ENCODE measurements at places on chromosomes 3 and 15.

- no peak for DNase-seq
Observed at GRCh38 chr3:68403741-68404140, 528.6 kb downstream of the TAFA4 start.

GRCh38 chr3:148332509-148332908 is 365.2 kb upstream of the AGTR1 start:
- no peak for DNase-seq

- no peak for DNase-seq
Observed at GRCh38 chr3:56684029-56684428, 964 bp upstream of the TASOR start.

GRCh38 chr3:105584003-105584790 is 217.5 kb downstream of the ALCAM start:
- no peak for DNase-seq

- DNase-seq = no peak
Observed at GRCh38 chr3:152770296-152770695, 64.6 kb upstream of the P2RY1 start.

DNA sequence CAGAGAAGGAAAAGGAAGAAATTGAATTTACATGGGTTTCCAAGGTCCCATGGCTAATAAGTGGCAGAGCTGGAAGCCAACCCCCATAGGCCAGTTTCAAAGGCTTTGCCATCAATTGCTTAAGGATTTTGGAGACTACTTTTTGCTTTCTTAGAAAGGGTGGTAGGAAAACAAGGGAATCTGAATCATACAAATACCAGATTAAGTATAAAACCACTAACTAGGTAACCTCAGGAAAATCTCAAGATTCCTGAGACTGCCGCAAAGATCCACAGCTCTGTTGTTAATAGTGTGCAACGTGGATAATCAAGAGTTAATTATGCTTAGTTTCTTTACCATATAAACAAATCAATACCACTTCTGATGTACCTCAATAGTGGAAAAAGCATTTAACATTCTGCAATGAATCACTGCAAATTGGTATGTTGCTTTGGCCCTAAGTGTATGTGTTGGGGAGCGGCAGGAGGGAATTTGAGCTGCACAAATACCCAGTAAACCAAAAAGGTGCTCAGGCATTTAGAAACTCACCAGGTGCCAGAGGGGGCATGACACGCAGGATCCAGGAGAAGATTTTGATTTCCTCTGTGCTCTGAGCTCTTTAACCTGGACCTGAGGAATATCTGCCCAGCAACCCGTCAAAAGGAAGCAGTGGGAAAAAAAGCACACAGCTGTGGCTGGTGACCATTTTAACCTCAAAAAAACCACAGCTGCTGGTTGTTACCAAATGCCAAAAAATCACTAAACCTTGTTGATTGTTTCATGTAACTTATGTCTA is 22.0 kb downstream of the AADAC start:
- DNase-seq = no peak

DNA sequence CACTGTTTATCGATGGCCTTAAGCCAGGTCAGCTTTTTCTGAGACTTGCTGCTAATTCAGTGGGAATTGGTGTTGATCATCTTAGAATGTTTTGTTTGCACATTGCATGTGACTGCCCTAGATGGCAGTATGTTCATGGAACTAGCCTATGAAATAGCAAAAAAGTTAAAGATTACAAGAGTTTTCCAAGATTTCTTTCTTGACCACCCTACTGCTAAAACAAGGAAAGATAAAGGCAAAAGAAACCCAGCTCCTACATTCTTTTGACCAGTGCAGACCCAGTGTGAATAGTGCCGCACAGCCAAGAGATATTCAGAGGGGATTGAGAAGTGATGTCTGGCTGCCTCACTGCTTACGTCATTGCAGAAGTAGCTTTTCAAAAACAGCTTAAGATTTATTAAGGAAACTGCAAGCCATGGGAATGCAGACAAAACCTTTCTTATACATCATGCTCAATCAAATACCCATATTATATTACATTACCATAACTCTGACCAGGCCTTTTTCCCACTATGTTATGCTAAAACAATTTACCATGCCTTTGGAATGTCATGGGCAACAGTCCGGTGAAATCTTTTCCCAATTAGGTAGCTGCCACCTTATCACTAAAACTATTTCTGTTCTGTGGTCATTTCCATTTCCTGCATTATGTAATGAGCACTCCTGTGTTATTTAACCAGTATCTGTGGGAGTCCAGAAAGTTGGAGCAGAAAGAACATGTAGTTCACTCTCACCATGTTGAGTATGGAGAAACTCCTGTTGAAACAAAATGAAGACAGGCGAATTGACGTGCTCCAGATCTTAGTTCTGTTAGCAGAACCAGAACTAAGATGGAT is 6.0 kb downstream of the PHLDB2 start:
- no peak for DNase-seq

DNA sequence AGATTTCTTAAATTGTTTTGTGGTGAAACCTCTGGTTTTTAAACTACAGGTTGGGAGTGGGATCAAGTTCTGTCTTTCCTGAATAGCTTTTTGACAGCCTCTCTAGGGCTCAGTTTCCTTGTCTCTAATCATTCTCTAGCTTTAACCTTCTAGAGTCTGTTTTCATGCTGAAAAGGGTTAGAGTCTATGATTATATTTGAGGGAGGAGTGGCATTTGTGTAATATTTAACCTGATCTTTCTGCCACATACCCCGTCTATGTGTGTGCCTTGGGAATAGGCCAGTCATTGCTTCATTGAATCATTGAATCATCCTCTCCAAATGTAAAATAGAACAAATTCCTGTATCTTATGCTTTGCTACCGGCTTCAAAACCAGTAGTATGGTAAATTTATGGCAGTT is 204.9 kb downstream of the KLHL25 start:
- no peak for DNase-seq

GRCh38 chr3:42119561-42120355 is 28.6 kb downstream of the TRAK1 start:
- no peak for DNase-seq

Measured in GOT3 (cell line).